Activated CD4-positive, CD25-positive, alpha-beta regulatory T cell treated with anti-CD3 and anti-CD28 coated beads, Interleukin-2, amount 50 U/mL, for 16 hours (primary cell): ENCODE measurements at places on chromosomes 2 and 18.

DNA sequence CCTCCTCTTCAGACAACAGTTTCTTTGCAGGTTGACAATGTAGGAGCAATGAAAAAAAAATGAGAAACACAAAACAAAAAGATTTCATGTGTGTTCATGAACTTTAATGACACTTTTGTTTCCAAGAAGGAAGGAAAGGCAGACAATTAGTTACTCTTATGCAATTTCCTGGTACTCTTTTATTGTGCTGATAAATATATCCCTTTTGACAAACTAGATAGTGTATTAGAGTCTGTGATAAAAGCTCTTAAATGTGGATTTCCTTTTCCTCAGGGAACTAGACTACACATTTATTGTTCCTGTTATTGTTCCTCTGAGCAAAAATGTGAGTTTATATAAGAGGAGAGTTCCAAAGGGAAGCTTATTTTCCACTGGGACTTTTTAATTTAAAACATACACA is 188.7 kb upstream of the NRXN1 start:
- DNase-seq, result no peak

- DNase-seq, result no peak
These were observed 360.7 kb downstream of the ZEB2 start for GRCh38 chr2:144159240-144159639.

GRCh38 chr2:69718338-69718965 is 23.5 kb upstream of the ANXA4 start:
- no peak for DNase-seq

- DNase-seq, result no peak
These were observed 44.7 kb downstream of the UGP2 start for GRCh38 chr2:63886445-63886844.

GRCh38 chr18:48418539-48419276 is 9.5 kb upstream of the ZBTB7C start:
- no peak for DNase-seq

GRCh38 chr2:118242216-118242615 is 153.9 kb downstream of the INSIG2 start:
- DNase-seq, result no peak

DNA sequence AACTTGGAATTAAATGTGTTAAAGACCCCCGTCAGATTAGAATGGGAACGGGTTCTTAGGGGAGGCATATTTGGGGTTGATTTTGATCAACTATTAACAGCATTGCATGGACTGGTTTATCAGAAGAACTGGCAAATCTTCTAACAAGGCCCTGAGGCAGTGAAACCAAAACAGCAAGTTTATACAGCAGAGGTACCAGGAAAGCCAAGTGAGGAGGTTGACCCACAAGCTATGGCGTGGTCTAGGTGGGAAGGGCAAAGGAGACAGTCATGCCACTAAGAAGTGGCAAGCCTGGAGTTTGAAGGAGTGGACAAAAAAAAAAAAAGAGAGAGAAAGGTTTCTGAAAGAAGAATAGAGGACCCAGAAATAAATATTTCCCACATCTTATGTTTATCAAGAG is 187.0 kb downstream of the MREG start:
- DNase-seq, result no peak

- DNase-seq, result no peak
These were observed 1.3 kb downstream of the B4GALT6 start for GRCh38 chr18:31683106-31683505.

GRCh38 chr2:170883683-170884082 is 45.4 kb upstream of the GORASP2 start:
- no peak for DNase-seq

- no peak for DNase-seq
These were observed 286.8 kb downstream of the RAD51AP2 start for GRCh38 chr2:17231394-17231965.

DNA sequence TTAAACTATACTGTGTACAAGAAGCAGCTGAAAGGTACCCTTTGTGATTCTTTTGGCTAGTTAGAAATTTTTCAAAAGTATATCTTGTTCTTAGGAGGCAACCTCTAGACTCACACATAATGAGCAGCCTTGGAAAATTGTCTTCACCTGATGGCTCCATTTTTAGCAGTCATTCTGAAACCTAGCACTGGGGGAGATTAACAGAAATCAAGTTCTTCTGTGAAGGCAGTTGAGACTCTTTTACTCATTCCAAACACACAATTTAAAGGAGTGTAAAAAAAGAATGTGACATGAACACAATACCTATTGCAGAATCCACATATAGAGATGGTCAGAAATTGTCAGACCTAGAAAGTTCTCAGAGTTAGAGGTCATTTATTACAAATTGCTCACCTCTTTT is 197.7 kb downstream of the UBE2E3 start:
- no peak for DNase-seq

- DNase-seq, result no peak
These were observed 19.9 kb downstream of the SLC38A11 start for GRCh38 chr2:164935118-164936101.

GRCh38 chr2:17845806-17846205 is 29.5 kb downstream of the MSGN1 start:
- DNase-seq, result no peak

DNA sequence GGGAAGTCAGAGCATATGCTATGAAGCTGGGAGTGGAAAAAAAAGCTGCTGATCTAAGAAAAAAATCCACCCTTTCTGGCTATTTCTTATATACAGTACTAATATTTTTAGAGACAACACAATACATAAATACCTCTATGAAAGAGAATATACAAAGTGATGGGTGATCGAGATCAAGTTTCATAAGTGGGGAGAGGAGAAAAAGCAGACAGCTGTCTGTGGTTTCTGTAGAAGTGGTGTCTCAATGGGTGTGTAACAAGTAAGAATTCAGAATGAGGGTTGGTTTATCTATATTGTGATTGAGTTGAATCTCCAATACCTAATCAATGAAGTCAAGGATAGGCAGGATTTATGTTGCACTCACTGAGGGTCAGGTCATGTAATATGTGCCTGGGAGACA is 191.0 kb downstream of the HNMT start:
- DNase-seq, result no peak
